ENCODE measurements at places on chromosomes 12 and 14. TPM values are rescaled to one million over a fixed set of nuclear protein-coding genes. Genes with fewer than 3 reads are reported as not detected.

Gene TMED8
- total RNA-seq: 6.9 TPM

Gene KLRK1
- 1.3 TPM for total RNA-seq

Gene NTS
- total RNA-seq: not detected

Gene ENDOU
- total RNA-seq: not detected

Gene GDF3
- not detected for total RNA-seq

Gene USP44
- total RNA-seq: 21.1 TPM

Gene OR4E2
- total RNA-seq: not detected

Gene WIF1
- total RNA-seq: 0.78 TPM

Gene SYT1
- 1.0 TPM for total RNA-seq

Gene GZMB
- not detected for total RNA-seq

Gene SPRYD4
- total RNA-seq: 2.1 TPM

Gene TBX3
- total RNA-seq: 4.2 TPM

Gene CHGA
- total RNA-seq: 80.1 TPM

All from body of pancreas (tissue), 4 donors.